Motor neuron (in vitro differentiated cells): ENCODE measurements at places on chromosomes 1 and 21.

DNA sequence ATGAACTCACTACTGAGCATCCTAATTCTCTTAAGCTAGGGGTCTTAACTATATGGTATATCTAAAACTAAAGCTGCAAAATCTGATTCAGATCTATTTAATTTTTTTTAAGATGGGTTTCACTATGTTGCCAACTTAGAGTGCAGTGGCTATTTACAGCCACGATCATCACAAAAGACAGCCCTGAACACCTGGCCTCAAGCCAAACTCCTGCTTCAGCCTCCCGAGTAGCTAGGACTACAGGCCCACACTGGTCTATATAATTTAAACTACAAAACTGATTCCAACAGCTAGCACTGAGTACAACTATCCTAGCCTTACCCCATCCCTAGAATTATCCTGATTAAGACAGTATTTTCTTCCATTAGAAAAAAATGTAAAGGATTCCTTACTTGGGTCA, 37.1 kb downstream of the EIF4G3 start:
- no peak for ATAC-seq

GRCh38 chr1:116277840-116278540, 95.1 kb upstream of the ATP1A1 start:
- no peak for ATAC-seq

DNA sequence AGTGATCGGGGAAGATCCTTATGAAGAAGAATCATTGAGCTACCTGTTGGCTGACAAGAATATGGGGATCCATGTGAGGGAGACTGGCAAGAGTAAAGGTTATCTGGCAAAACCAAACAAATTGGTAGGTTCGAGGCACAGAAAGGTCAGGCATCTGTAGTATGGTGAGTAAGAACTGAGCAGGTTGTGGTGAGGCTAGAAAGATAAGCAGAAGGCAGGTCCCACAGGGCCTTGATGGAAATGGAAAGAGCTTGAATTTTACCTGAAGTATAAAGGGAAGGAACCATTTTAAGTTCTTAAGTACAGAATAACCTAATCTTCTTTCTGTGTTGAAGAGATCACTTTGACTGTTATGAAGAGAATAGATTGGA, 11.1 kb downstream of the PTPRC start:
- no peak for ATAC-seq

GRCh38 chr1:7616076-7616832, 154.8 kb upstream of the VAMP3 start:
- ATAC-seq, result peak; percentile 43

GRCh38 chr1:100860397-100860991, 34.1 kb downstream of the EXTL2 start:
- ATAC-seq, result no peak

GRCh38 chr21:25708467-25709065, 26.1 kb downstream of the ATP5PF start:
- no peak for ATAC-seq

- no peak for ATAC-seq
Measured at GRCh38 chr1:84827555-84827954, 65.5 kb downstream of the LPAR3 start.

- ATAC-seq, result peak; percentile 60
Measured at GRCh38 chr1:31617916-31618746, 642 bp downstream of the HCRTR1 start.

- no peak for ATAC-seq
Measured at GRCh38 chr1:107415241-107415640, 274.4 kb downstream of the NTNG1 start.

DNA sequence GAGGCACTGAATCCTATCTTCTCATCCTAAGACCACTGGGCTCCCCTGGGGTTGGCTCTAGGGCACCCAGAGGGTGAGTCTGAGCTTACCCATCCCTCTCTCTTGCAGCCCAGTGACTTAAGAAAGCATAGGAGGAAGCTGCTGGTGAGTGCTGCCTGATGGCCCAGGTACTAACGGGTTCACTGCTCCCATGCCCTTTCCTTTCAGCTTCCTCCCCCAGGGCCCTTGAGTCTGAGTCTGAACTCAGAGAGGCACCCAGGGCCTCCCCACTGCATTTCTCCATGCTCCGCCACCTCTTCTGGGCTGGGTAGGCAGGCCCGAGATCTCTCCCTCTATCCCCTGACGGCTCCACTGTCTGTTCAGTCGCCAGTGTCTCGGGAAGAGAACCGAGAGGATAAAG, 29.7 kb downstream of the PPFIA4 start:
- ATAC-seq, result no peak

- no peak for ATAC-seq
Measured at GRCh38 chr1:52424813-52425212, 20.4 kb downstream of the PRPF38A start.

DNA sequence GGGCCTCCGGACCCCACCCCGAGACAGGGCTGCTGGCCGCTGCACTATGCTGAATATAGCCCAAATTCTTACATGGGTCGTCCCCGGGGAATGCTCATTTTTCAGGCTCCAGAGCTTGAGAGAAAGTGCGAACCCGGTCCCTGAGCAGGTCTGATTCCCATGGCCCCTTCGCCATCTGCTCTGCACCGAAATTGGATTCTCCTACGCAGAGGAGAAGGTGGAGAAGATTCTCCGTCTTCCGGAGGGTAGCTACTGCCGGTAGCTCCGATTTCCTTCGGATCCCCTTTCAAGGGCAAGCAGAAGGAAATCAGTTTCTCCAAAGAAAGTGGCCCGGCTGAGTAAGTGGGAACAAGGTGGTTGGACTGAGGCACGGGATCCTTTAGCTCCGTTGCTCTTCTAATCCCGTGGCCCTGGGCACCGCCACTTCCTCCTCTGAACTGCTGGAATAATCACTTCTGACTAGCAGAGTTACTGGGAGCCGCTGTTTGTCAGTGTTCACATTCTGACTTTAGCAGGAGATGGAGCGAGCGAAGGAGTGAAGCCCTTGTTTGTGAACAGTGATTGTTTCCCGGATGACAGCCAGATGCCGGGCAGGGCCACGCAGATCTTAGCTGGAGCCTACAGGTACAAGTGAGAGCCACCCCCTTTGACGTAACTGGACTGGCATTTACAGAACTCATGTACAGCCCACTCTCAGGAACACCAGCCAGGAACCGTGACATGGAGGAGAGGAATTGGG, 1.1 kb upstream of the ZNF496 start:
- ATAC-seq, result no peak

- ATAC-seq, result no peak
Measured at GRCh38 chr1:17924578-17924977, 169.4 kb downstream of the ACTL8 start.

- ATAC-seq, result no peak
Measured at GRCh38 chr1:10727751-10728232, 68.7 kb downstream of the CASZ1 start.

DNA sequence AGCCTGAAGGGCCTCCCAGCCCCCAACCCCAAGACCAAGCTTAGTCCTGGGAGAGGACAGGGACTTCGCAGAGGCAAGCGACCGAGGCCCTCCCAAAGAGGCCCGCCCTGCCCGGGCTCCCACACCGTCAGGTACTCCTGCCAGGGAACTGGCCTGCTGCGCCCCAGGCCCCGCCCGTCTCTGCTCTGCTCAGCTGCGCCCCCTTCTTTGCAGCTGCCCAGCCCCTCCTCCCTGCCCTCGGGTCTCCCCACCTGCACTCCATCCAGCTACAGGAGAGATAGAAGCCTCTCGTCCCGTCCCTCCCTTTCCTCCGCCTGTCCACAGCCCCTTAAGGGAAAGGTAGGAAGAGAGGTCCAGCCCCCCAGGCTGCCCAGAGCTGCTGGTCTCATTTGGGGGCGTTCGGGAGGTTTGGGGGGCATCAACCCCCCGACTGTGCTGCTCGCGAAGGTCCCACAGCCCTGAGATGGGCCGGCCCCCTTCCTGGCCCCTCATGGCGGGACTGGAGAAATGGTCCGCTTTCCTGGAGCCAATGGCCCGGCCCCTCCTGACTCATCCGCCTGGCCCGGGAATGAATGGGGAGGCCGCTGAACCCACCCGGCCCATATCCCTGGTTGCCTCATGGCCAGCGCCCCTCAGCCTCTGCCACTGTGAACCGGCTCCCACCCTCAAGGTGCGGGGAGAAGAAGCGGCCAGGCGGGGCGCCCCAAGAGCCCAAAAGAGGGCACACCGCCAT, 21.9 kb upstream of the ARF1 start:
- peak; percentile 57 for ATAC-seq

GRCh38 chr1:65792669-65793358, at the start of gene PDE4B:
Gene PDE4B, plus strand, starts transcription at chr1:65792895.
- ATAC-seq, result peak; percentile 86

- no peak for ATAC-seq
Measured at GRCh38 chr1:151367658-151368392, 4.7 kb downstream of the SELENBP1 start.

DNA sequence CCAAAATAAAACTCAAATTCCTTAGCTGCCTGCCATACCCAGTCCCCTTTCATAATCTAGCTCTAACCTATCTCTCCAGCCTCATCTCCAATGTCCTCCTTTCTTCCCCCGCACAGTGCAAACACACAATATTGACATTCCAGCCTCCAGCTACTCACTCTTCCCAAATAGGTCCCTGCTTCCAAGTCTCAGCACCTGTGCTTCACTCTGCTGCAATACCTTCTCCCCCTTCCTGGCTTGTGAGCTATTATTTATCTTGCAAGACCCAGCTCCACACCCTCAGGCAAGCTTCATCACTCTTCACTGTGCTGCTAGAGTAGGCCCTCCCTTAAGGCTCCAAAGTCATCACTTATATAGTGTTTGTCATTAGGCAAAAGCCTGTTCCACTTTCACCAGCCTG, 9.7 kb downstream of the PLPP3 start:
- no peak for ATAC-seq

GRCh38 chr1:71089536-71090270, 8.9 kb upstream of the ZRANB2 start:
- no peak for ATAC-seq

GRCh38 chr1:203520315-203520714, 26.4 kb downstream of the OPTC start:
- ATAC-seq, result peak; percentile 34

DNA sequence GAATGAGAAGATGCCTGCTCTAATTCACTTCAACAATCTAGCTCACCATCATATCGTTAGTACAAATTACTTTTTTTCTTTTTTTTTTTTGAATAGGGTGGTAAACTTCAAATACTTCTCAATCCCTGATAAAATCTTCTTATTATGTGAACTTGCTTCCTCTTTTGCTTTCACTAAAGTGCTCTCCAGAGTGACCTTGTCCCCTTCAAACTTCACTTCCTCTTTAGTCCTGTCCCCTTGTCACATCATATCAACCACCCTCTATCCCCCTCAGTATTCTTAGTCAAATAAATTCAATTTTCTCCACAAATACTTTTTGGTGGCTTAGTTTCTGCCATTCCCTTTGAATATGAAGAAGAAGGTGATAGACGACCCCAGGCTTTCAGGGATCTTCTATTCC, 124.9 kb upstream of the PLXNA2 start:
- ATAC-seq, result no peak

GRCh38 chr1:202189001-202189790, 4.4 kb upstream of the LGR6 start:
- ATAC-seq, result peak; percentile 60

DNA sequence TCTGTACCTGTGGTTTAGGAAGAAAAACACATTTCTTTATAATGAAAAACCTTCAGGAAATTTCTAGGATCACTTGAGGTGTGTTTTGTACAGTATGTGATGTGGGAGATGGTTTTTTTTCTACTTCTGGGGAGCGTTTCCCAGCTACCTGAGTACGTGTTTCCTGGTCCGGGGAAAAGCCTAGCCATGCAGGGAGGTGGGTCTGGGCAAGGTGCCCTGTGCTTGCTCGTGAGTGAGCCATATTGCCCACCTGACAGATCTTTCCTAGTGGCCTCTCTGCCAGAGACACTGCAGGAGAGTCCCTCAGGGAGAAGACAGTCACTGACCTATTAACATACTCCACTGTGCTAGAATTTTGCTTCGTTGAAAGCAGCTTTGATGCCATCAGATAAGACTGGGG, 41.3 kb downstream of the TRPM2 start:
- ATAC-seq, result no peak

DNA sequence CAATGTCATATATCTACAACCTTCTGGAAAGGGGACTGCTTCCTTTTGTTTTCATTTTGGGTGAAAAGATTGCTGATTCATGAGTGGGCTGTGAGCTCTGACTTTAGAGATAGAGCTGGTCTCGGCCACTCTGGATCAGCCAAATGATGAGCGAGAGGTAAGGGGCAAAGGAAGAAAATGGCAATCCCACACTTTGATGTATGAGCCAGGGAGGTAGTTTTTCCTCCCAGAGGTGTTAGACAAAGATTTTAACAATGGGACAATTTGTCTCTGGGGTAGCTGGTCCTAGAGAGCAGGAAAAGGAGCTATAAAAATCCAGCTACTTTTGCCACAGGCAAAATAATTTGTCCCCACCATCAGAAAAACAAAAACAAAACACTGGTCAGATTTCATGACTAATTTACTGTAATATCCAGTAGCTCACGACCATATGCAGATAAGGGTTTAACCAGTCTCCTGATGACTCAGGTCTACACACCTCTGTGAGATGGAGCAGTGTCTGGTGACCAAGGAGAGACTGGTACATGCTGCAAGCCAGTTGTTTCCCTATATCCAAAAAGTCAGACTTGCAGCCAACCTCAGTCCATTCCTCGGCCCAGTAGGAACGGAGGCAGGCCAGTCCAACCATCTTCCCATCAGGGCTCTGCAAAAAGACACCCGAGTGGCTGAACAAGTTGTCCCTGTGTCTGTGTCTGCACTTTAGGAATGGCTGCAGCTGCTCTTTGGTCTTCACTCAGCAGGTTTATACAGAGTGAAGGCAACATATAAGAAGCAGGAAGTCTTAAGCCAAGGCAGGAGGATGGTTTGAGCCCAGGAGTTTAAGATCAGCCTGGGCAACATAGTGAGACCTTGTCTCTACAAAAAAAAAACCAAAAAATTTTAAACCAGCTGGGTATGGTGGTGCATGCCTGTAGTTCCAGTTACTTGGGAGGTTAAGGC, 29.2 kb downstream of the DNASE2B start:
- ATAC-seq, result no peak

- no peak for ATAC-seq
Measured at GRCh38 chr1:113399062-113399583, 8.8 kb downstream of the MAGI3 start.

GRCh38 chr1:203626910-203627246, 246 bp downstream of the ATP2B4 start:
- peak; percentile 9 for ATAC-seq

DNA sequence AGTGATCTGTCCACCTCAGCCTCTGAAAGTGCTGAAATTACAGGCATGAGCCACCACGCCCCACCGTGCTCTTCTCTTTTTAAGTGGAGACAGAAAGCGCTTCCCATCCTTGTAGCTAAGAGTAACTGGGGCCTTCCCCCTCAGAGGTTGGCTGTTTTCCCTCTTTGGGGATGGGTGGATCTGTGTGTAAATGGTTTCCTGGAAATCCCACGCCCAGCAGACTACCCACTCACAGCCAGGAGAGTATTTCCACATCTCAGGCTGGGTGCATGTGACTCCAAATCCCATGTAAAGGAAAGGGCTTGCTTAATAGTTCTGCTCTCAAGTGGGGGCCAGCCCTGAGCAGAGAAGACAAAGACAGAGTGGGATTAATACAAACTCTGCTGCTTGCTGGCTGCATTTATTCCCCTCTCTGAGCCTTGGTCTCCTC, 19.6 kb upstream of the TCEA3 start:
- no peak for ATAC-seq

GRCh38 chr21:39046236-39046916, 136.9 kb downstream of the PSMG1 start:
- ATAC-seq, result no peak

GRCh38 chr21:39454949-39455668, 3.3 kb downstream of the SH3BGR start:
- no peak for ATAC-seq

GRCh38 chr21:43276811-43277210, 108.0 kb downstream of the CRYAA start:
- peak; percentile 52 for ATAC-seq
